ENCODE measurements at places on chromosomes 7 and 10.

GRCh38 chr7:36021917-36022550 is 131.0 kb upstream of the EEPD1 start:
- DNase-seq: no peak

DNA sequence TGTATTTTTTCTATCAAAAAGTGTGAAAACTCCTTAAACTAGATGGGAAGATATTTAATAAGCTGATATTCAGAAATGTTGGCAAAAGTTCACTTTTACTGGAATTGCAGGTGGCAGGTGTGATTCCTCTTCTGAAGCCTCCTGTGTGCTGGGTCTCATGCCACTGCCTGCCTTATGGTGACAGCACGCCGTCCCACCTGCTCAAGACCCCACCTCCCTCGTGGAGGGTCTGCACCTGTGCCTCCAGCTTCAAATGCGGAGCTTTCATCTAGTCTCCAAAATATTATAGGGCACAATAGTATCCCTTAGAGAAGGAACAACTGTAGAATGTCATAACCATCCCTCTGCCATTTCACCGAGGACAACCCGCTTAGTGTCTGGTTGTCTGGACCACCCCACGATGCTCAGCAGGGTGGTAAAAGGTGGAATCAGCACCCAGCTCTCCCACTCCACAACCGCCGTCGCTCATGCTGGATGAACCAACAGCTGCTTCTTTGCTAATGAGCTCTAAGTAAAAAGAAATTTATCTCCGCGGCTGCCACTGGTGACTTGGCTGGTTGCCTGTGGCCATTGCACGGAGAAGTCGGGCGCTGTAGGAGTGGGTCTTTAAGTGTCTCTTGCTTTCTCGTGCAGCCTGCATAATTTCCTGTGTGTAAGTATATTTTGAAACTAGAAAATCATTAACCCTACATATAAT is 119.3 kb upstream of the TCERG1L start:
- no peak for DNase-seq

GRCh38 chr10:46547541-46548497 is 8.6 kb downstream of the GPRIN2 start:
- no peak for DNase-seq

DNA sequence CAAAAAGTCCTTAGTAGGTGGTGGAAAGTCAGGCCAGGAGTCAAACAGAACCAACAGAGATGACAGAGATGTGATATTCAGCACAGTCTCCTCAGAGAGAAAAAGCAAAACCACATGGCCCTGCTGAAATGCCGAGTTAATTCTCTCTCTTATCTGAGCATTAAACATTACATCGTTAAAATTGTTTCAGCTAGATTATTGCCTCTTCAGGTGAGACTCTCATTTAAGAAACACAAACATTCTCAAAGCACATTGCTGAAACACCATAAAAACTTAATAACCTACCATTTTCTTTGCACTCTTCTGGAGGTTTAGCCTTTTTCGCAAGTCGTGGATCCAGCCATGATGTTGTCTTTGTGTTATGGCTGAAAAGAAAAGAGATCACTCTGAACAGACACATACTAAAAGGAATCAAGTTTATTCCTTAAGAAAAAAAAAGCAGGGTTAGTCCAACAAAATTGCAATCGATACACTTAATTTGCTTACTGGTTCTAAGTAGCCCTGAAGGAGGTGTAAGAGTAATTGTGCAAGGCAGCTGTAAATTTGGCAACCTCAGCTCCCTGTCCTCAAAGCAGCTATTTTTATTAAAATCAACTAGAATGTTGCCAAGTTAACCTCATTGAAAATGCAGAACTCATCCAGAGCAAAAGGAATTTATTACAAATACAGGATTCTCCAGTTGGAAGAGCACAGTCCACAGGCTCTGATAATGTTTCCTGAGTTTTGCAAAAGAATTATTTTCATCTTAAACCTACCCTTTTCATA is 691.1 kb downstream of the PHTF2 start:
- DNase-seq: no peak

GRCh38 chr7:48176356-48176893 is 5.2 kb downstream of the ABCA13 start:
- no peak for DNase-seq

DNA sequence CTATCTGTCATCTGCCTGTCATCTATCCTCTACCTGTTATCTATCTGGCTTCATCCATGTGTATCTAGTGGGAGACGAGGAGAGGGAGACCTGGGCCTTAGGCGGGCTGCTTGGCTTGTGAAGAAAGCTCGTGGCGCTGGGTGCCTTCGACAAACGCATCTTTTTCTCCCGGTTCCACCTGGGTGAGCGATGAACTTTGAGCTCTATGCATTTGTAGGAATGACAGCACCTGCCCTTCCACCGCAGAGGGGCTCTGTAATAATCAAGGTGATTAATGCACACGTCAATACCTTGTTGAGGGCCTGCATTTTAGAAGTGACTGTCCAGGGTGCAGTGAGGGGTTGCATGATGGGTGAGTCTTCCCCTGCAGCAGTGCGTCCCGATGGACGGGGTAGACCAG is 2.6 kb upstream of the VIPR2 start:
- no peak for DNase-seq

DNA sequence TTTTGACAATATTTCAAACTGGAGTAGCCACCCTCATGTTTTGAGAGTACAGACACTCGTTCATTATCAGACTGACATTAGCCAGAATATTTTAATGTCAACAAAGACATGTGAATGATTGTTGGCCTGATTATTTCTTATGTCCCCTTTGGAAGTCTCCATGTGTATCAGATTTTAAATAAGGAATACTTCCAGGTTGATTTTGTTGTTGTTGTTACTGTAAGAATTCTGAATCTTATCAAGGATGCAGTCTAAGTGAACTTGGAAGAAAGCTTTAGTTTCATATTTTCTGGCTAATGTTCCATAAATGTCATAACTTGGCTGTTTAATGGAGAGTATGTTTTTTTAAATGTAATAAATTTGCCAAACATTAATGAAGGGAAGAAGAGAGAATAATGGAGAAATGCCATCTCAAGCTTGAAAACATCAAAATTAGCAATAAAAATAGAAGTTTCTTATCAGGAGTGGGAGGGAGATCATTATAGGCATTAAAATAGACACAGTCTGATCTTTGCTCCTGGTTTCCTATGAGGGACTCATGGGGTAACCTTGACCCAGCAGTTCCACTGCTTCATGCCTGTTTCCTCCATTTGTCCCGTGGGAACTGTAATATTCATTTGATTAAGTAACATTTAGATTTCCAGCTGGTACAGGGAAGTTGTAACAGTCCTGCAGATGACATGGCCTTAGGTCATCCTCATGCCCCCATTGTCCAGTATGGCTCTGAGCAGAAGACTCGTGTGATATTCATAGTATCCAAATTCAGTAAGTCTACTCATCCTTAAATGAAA is 122.4 kb upstream of the KIAA1217 start:
- no peak for DNase-seq

DNA sequence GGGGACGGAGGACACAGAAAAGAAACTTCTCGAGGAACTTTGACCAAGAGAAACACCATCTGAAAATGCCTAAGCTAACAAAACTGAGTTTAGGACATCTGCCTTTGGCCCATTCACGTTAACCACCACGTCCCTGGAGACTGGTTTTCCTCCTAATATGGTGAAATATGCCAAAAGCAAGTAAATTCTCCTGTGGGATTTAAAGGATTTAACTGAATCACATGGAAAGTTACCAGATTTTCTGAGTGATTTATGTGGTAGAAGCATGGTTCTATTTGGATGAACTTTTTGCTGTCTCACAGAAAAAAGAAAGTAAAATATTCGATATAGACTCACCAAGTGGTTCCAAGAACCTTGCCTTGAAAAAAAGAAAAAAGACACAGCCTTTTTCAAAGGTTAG is 30.4 kb upstream of the BMPER start:
- peak; percentile 85 for DNase-seq

DNA sequence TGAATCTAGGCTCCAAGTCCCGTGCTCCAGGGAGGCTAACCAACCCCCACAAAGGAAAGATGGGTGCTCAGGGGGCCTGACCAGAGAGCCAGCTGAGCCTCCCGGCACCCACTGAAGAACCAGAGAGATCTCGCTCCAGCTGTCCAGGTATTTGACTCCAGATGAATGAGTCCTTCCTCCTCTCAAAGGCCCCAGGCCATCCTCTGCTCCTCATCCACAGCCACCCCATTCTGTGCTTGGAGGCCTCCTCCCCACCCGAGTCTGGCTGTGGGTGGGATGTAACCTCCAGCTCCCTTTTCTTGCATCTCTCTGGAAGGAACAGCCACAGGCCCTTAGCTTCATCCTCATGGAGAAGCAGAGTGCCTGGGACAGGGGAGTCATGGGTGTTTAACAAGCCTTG is 44.6 kb downstream of the VSTM4 start:
- no peak for DNase-seq

GRCh38 chr7:7257899-7258692 is 75.8 kb downstream of the C1GALT1 start:
- no peak for DNase-seq

- DNase-seq: no peak
Observed at GRCh38 chr10:49740346-49741107, 21.6 kb downstream of the OGDHL start.

DNA sequence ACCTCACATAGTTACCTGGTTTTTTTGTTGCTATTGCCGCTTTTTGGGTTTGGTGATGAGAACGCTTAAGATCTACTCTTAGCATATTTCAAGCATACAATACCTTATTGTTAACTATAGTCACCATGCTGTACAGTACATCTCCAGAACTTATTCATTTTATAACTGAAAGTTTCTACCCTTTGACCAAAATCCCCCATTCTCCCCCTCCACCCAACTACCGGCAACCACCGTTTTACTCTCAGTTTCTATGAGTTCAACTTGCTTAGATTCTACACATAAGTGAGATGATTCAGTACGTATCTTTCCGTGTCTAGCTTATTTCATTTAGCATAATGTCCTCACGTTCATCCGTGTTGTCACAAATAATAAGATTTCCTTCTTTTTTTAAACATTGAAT is 86.7 kb upstream of the IL6 start:
- no peak for DNase-seq

DNA sequence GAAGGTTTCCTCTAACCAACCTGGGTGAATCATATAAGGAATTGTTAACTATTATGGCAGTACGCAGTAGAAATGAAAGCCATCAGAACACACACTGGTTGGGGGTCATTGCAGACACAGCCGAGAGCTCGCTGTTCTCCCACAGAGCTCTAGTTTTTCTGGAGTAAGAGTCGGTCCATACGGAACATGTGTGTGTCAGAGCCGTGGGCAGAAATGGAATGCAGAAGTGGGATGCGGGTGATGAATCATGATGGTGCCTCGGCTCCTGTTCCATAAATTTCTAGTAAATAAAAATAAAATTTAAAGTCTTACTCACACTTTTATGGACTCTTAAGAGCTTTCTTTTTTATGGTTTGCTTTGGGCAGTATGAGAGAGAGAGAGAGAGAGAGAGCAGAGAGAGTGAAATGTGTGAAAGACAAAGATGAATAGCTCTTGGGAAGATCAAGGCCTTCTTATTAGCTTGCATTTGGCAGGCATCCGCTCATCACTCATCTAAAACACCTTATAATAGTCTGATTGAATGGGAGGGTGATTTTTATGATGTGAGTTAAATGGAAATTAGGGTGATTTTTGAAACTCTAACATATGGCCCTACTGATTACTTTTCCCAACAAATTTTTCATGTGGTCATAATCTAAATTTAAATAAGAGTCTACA is 98.8 kb upstream of the PFKP start:
- no peak for DNase-seq

DNA sequence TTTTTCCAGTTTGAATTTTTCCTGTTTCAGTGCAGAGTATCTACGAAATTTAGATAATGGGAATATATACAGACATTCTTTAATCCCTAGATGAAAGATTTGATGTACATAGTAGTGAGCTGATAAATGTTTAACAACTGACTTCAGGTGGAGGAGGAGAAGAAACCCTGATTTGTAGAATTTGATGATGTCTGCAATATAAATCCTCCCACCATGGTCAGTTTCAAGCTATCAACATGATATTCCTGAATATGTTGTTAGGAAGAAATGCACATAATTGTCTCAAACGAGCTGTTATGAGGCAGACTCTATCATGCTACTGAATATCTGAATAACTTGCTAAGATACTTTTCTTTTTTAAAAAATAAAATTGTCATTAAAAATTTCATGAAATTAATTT is 629.3 kb upstream of the LRRN3 start:
- no peak for DNase-seq

DNA sequence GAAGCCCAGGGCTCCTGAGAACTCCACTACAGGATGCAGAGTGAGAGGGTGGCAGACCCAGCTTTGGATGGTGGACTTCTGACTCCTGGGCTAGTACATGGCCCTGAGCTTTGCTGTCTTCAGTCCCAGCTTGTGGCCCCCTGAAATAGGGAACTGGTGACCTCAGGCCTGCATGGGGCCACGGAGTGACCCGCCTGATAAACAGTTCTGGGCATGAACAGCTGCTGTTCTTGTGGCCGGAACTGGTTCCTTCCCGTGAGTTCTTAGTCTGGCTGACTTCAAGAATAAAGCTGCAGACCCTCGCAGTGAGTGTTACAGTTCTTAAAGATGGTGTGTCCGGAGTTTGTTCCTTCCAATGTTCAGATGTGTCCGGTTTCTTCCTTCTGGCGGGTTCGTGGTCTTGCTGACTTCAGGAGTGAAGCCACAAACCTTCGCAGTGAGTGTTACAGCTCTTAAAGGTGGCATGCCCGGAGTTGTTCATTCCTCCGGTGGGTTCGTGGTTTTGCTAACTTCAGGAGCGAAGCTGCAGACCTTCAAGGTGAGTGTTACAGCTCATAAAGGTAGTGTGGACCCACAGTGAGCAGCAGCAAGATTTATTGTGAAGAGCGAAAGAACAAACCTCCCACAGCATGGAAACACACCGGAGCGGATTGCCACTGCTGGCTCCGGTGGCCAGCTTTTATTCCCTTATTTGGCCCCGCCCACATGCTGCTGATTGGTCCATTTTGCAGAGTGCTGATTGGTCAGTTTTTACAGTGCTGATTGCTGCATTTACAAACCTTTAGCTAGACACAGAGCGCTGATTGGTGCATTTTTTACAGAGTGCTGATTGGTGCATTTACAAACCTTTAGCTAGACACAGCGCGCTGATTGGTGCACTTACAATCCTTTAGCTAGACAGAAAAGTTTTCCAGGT is 268.0 kb downstream of the ZEB1 start:
- DNase-seq: no peak

- no peak for DNase-seq
Observed at GRCh38 chr10:14172336-14172950, 158.3 kb downstream of the FRMD4A start.

DNA sequence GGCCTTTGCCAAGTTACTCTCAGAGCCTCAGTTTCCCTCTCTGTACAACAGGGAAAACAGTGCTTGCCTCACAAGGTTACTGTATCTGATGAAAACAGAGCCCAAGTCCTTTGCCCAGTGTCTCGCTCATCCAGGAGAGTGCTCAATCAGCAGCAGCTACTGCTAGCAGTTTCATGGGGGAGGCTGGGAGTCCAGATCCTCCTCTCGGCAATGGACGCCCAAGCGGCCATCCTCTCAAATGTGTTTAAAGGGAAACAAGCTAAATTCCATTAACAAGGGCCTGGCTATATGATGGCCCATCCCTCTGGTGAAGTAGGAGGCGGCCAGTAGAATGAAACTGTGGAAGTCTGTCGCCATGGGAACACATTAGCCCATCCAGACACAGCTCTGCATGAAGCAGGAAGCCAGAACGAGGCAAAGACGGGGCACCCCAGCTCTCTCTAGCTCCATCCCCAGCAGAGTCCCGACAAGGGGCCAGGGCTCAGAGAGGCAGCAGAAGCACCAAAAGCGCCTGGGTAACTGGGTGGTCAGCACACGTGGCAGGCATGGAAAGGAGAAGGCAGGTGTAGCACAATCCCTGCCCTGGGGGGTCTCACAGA is 35.2 kb downstream of the FAM53B start:
- no peak for DNase-seq

GRCh38 chr7:9691286-9691685 is 1257.9 kb downstream of the NXPH1 start:
- DNase-seq: no peak
